Fibroblast of pulmonary artery (primary cell): ENCODE measurements at places on chromosomes 5 and 9.

- DNase-seq: peak; percentile 38
Observed at GRCh38 chr5:125455041-125455440, 708.6 kb upstream of the ZNF608 start.

DNA sequence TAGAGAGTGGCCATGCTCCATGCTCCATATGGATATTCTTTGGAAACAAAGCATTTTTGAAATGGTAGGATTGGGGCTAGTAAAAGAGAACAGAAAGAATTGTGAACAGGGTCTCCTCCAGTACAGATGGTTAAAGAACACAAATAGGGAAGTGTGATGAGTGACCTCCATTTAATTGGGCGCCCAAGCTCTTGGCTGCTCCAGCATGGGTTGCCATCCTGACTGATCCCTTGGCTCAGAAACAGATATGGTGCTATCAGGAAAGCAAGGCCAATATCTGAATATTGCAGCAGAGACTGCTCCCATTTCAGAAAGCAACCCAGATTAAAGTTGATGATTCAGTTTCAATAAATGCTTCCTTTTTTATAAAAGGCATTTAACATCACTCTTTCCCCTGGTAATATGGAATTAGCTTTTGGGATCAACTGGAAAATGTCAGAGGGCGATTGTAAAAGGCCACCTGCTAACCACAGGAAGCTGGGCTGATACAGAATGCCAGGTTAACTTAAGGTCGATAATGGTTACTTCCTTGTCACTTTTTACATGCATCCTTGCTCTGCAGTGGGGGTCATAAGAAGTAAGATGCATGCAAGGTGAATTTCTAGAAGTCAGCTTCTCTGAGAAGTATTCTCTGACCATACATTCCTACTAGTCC is 52.9 kb downstream of the TMC1 start:
- DNase-seq: no peak

DNA sequence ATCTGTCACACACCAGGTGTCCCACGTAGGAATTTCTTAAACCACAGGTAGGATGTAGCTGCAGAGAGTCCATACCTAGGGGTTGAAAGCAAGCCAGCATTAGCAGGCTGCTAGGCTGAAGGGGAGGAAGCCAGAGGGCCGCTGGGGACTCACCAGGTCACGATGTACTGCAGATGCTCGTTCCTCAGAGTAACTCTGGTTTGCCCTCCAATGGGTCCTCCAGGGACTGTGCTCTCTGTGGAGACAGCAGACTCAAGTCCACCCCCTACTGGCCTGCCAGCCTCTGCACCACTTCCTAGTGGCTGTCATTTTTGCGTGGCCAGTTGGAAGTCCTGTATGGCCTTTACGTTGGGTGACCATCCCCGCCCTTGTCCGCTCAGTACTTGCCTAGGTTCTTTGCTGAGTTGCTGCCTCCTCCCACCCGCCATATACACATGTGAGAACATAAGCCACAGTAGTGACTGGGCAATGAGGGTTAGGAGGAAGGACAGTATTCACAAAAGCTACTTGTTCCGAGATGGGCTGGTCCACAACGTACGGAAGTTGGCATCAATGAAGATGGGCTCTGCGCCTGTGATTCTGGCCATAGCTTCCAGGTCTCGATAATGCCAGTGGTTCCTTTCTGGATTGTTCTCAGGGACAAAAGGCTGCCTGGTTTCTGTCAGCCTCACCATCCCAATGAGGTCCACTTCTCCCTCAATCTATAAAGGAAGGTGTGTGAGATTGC is 4.1 kb downstream of the RPL7A start:
- peak; percentile 71 for DNase-seq

DNA sequence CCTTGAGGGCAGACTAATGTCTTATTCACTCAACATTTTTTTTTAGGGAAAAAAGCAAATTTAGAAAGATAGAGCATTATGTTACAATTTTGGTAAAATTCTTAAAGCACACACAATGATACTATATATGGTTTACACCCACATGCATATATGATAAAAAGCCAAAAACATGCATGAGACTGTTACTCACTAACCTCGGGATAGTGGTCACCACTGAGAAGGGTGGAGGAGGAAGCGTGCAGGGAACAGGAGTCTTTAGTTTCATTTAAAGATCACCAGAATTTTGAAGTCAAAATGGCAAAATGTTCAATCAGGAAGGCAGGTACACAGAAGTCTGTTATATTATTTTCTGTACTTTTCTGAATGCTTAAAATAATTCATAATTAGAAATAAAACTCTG is 9.2 kb downstream of the ARL15 start:
- no peak for DNase-seq

GRCh38 chr9:19946441-19947109 is 157.7 kb upstream of the SLC24A2 start:
- DNase-seq: peak; percentile 51

- DNase-seq: no peak
Observed at GRCh38 chr9:677461-678097, 163.9 kb upstream of the DMRT1 start.

GRCh38 chr9:97517331-97518089 is 16.0 kb downstream of the TMOD1 start:
- DNase-seq: no peak

- DNase-seq: peak; percentile 90
Observed at GRCh38 chr5:38468202-38468673, 88.2 kb downstream of the LIFR start.

DNA sequence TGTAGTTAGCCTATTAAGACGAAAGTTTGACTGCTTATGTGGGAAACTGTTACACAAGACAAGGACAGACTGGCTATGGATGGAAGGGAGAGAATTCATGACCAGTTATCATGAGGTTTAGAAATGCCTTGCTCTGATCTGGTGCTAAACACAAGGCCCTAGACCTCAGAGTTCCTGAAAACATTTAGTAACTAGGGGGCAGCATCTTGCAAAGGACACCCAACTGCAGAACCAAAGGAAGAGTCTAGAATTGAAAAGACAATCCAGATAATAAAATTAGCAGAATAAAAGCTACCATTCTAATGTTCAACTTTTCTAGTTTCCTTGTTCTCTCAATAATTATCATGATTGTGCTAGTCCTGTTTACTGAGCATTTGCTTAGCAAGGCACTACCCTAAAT is 130.5 kb upstream of the GPR151 start:
- DNase-seq: no peak

DNA sequence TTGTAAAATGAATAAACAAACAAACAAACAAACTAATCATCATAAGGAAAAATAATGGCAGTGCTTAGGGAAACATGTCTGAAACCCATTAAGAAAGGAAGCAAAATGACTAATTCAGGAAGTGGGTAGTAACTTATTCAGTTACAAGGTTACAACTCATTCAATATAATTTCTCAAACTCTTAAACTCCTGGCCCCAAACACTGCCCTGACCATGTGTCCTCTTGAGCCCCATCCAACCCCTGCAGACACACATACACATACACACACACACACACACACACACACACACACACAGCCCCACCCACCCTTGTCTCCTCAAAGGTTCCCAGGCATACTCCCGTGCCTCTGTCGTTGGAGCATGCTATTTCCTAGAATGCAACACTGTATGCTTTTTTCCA is 193.9 kb downstream of the SEC61B start:
- DNase-seq: peak; percentile 32

- no peak for DNase-seq
Observed at GRCh38 chr9:116049456-116049855, 104.1 kb upstream of the PAPPA start.

GRCh38 chr9:134319306-134320125 is 6.7 kb upstream of the RXRA start:
- no peak for DNase-seq

DNA sequence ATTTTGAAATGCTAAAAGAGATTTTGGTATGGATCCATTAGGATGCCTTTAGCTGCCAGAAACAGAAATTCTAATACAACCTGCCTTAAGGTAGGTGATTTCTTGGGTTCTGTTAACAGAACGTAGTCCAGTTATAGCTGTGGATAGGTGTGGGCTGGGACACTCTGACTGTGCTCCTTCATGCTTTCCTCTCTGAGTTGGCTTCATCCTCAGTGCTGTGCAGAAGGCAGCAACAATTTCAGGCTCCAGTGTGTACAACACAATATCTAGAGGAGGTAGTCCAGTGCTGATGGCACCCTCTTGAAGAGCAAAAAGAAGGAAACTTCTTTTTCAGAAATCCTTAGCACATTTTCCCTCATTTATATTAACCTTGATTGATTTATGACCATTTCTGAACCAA is 34.4 kb downstream of the NNT start:
- no peak for DNase-seq

GRCh38 chr5:131563434-131564228 is 71.4 kb downstream of the RAPGEF6 start:
- no peak for DNase-seq

DNA sequence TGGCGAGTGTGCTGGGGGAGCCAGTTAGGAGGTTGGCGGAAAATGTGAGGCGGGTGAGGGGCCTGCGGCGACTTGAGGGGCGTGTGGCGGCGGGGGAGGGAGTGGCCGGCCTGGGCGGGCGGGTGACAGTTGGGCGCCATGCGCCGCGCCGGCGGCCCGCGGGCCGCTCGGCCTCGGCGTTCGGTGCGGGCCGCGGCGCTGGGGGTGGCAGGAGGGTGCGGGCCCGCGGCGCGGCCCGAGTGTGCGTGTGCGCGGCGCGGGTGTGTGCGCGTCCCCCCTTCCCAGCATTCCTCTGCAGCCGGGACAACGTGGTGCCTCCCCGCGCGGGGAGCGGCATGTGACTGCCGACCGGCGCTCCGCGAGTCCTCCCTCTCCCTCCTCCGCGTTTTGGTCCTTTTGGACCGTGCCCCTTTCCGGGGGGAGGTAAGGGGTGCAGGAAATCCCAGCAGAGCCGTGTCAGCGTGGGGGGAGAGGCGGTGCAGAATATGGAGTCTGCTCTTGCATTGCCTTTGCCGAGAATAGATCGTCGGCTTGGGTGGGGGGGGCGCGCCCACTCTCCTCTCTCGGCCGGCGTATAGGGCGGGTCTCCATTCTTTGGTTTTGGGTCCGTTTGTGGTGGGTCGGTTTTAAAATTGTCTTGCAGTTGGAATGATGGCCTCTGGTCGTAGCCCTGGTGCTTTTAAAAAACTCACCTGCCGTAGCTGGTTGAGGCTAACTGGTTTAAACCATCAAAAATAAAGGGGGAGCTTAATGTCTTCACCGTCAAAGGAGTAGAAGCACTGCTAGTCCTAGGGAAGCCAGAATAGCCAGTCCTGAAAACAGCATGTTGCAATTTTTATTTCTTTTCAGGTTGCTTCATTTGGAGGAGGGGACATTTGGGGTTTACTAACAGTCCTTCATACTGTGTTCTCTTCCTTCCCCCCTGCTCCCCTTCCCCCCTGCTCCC is 2.0 kb downstream of the LARP1 start:
- peak; percentile 38 for DNase-seq

DNA sequence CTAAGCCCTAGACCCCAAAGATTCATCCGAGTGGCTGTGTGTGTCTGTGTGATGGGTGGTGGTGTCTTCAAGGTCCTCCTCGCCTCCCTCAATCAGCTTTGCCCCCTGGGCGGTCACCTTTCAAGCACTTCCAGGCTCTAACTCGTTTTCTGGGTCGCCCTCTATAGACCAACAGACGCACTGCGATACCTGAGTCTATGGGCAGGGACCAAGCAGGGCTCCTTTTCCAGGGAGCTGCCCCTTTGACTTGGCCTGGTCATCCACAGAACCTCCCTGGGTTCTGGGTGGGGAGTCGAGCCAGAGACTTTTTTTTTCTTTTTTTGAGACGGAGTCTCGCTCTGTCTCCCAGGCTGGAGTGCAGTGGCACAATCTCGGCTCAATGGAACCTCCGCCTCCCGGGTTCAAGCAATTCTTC is 1.1 kb downstream of the SLC27A4 start:
- peak; percentile 73 for DNase-seq

DNA sequence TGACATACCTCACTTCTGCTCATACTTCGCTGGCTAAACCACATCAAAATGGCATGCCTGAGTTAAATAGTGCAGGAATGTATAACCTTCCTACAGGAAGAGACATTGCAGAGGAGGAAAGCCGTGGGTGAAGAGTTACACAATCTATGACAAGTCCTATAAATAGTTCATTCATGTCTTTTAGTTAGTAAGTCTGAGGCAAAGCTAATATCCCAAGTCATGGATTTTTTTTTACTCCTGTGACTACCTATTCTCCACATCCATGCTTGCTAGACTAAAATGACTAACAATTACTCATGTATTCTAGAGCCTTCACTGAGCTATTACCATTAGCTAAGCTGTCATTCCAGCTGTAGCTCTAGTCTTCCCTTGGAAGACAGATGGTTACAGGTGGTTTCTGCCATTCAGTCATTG is 391.3 kb downstream of the NR2F1-AS1 start:
- DNase-seq: peak; percentile 95

- DNase-seq: no peak
Observed at GRCh38 chr5:82178378-82178777, 99.8 kb downstream of the RPS23 start.

DNA sequence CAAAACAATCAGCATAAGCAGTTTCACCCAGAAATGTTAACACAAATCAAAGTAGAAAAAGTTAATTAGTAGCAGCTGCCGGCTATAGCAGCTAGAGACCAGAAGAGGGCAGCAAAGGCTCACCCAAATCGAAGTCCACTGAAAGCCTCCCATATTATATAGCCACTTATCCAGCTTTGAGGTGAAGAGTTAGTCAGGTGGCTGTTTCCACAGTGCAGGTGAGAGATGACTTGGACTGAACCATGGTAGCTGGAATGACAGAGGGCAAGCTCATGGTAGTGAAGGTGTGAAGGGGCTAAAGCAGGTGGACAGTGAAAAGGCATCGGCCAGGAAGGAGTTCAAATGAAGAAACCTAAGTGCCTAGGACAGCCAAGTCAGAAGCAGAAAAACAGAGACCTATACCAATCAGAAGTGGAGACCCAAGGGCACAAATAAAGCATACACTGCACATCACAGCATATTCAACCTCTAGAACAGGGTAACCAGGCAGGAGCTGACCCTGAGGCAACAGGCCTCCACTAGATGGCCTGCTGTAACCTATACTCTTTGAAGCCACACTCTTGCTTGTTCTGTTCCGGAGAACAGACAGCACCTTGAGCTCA is 7.2 kb upstream of the RNF38 start:
- DNase-seq: peak; percentile 77

- DNase-seq: no peak
Observed at GRCh38 chr9:92950359-92950955, 3.1 kb downstream of the FGD3 start.

GRCh38 chr9:23554686-23555085 is 271.4 kb downstream of the ELAVL2 start:
- DNase-seq: no peak

- no peak for DNase-seq
Observed at GRCh38 chr5:2507611-2508010, 243.9 kb downstream of the IRX2 start.

- no peak for DNase-seq
Observed at GRCh38 chr9:137321726-137322361, 19.8 kb upstream of the NRARP start.

GRCh38 chr5:59565551-59565950 is 328.0 kb downstream of the PDE4D start:
- DNase-seq: no peak
